ENCODE measurements at places on chromosomes 1 and 21. TPM values are rescaled to one million over a fixed set of nuclear protein-coding genes. Genes with fewer than 3 reads are reported as not detected.

DNA sequence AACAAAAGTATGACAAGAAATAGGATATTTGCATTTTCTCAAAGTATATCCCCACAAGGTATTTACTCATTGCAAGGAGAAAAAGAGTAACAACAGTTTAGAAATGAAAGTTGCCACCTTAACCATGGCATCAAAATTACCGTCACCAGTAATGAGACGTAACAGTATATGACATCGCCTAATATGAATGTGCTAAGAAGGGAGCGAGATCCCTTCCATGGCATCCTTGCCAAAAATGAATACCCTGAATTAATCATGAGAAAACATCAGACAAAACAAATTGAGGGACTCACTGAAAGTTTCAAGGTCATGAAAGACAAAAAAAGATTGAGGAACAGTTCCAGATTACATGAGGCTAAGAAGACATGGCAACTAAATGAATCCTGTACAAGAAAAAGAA is 78.9 kb upstream of the MROH9 start:
- no peak for DNase-seq

The RASSF5 gene
- 7.4 TPM for polyA plus RNA-seq

DNA sequence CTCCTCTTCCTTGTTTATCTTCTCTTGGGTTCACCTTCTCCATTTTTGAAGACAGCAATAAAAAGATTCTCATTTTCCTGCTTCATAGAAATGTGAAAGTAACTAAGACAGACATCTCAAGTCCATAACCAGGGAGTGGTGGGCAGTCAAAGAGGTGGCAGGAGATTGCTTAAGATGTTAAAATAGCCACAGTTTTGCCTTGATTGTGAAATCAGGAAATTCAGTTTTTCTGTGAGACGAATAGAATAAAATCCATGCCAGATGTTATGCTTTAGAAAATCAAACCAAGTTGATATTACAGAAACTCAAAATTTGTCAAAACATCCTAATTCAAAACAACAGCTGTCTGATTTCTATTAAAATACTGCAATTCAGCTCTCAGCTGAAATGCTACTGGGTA is 57.2 kb downstream of the TNN start:
- no peak for DNase-seq

- peak; percentile 8 for DNase-seq
These were observed 52.9 kb upstream of the CD46 start for GRCh38 chr1:207698822-207699483.

DNA sequence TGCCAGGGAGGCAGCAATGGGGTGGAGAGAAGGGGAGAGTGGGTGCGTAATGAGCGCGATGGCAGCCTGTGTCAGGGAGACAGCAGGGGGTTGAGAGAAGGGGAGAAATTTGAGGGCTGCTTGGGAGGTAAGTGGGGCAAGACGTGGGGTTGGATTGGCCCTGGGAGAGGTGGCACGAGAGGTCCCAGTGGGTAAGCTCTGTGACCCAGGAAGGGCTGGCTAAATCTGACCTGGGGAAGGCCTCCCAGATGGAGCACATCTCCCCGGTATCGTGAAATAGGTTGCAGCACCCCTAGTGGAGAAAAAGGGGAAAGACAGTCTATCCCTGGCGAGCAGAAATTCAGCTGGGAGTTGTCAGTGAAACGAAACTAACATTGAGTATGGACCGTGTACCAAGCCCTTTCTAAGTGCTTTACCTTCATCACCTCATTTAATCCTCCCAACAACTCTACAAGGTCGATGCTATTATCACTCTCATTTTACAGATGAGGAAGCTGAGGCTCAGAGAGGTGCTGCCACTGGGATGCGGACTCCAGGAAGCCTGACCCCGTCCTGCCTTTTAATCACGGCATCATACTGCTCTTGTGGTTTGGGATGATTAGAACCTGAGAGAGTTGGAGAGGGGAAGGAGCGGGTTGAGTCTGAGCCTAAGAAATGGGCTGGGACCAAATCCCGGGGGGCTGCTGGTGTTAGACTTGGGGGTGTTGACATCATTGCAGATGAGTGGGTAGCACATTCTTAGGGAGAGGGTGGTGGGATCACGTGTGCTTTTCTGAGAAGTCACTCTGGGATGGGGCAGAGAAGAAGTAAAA is 56.6 kb upstream of the RPL11 start:
- no peak for DNase-seq

DNA sequence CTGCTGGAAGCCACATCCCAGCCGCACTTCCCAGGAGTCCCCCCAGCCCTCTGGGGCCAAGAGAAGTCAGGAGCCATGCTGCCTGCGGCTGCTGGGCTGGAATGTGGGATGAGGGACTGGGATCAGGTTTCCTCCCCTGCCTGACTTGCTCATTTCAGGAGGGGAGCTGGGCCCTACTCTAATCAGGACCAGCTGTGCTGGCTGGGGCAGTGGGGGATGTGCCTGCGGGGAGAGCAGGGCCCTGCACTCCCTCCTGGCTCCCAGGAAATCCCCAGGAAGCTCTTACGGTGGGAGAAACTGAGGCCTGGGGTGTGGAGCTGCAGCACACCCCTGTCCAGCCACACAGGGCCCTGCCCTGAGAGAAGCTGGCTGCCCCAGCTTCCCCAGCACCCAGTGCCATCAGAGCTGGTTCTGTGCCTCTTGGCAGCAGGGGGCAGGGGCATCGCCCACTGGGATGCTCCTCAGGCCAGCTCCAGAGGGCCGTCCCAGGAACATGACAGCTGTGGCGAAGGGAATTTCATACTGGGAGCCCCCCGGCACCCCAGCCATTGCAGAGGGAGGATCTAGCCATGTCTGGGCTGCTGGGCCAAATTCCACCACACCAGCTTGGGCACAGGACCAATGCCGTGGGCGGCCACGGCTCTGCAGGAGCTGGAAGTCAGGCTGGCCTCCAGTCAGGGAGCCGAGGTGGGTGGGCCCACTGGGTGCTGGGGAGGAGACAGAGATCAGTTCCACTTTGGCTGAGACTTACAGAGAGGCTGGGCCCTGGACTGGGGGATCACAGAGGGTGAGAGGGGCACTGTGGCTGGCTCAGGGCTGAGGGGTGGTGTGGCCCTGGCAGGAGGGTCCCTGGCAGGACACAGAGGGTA is 21.3 kb upstream of the PRSS38 start:
- DNase-seq: peak; percentile 78

DNA sequence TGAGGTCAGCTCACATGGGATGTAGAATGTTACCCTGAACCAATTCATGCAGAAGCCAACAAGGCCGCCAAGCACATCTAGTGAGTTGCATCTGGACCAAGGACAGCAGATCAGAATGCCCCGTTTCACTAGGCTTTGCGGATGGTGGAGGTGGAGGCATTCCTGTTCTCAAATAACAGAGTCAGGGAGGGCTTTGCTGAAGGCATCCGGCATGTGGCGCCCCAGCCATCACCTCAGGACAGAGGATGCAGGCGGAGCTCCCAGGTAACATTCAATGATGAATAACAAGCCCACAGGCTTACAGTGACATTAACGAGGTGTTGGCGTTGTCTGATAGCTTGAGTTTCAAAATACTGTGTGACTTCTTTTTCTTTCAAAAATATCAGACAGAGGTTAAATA is 476.2 kb downstream of the CAMTA1 start:
- no peak for DNase-seq

- DNase-seq: no peak
These were observed 56.0 kb downstream of the KANK4 start for GRCh38 chr1:62263006-62263813.

DNA sequence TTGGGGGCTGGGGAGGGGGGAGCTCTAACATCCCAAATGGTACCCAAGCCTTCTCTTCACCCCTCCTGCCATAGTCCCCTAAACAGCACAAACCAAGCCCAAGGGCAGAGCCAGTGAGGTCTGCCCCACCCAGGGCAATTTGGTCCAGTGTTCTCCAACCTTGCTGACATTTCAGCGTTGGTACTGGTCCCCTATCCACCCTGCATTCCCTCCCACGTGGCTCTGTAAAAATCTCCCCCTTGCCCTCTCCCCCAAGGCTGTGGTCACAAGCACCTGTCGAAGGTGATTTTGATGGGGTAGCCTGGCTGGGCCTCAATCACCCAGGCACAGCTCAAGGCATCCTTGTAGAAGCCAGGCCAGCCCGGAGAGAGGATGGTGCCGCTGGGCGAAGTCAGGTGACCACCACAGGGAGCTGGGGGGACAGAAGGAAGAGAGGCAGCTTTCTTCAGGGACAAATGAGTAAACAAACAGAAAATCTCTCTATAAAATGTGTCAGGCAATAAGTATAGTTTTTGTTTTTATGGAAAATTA is 137.5 kb upstream of the HMGB4 start:
- no peak for DNase-seq

DNA sequence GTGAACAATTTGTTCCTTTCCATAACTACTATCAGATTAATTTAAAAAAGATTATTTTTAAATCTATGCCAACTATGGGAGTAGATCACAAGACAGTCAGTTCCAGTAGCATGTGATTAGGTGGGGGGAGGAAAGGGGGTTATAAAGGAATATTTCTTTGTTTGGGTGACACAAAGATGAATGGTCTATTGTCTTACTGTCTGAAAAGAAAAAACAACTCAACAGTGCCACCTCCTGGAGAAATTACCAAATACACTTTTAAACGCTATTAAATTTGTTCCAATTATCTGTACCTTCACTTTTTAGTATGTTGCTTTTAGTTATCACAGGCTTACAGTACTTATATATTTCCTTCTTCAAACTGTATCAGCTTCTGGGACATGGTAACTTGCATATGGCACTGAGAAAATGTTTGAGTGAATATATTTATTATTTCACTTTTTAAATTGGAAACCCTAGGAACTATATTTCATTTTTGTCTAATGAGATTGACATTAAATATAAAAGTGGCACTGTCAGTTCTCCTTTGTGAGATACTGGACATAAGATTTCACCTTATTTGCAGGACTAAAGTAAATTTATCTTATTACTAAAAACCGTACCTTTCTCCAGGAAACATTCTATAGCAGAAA is 1.7 kb upstream of the SORT1 start:
- DNase-seq: peak; percentile 68

The GNG12 gene
- 37.1 TPM for polyA plus RNA-seq

GRCh38 chr1:172468296-172468695 is 24.4 kb upstream of the PIGC start:
- DNase-seq: no peak

DNA sequence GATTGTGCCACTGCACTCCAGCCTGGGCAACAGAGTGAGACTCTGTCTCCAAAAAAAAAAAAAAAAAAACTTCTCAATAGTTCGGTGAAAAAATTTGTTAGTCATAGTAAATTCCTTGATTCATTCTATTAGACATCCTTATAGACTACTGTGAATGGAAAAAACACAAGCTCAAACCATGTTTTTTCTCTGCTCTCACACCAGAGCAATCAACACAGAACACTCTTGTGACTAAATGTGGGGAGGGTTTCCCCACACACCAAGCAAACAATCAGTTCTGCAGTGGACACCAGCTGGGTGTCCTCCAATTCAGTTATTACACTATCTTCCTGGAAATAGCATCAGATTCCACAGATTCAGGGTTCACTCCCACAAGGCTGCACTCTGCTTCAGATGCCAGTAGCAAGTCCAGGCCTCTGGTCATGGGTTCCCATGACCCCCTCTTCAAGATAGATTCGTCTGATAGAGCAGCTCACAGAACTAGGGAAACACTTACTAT is 69.1 kb upstream of the TEKT2 start:
- DNase-seq: no peak

The LRRC3 gene
- 2.4 TPM for polyA plus RNA-seq

- DNase-seq: peak; percentile 85
These were observed 46.1 kb upstream of the BACE2 start for GRCh38 chr21:41121785-41122415.

DNA sequence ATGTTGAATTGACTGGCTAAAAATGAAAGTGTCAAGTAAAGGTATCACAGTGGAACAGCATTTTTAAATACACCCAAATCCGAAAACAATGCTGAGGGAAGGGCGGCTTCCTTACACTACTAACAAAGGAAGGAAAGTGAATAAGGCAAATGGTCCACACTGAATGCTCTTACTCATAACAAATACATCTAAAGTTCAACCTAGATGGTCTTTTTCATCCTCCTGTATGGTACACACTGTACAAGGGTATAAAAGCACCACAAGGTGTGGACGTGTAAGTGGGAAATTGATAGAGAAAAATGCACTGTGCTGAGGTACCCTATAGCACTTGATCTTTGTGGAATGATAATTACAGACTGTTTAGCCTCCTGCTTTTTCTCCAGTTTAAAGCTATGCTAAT is 7.1 kb upstream of the PALMD start:
- no peak for DNase-seq

DNA sequence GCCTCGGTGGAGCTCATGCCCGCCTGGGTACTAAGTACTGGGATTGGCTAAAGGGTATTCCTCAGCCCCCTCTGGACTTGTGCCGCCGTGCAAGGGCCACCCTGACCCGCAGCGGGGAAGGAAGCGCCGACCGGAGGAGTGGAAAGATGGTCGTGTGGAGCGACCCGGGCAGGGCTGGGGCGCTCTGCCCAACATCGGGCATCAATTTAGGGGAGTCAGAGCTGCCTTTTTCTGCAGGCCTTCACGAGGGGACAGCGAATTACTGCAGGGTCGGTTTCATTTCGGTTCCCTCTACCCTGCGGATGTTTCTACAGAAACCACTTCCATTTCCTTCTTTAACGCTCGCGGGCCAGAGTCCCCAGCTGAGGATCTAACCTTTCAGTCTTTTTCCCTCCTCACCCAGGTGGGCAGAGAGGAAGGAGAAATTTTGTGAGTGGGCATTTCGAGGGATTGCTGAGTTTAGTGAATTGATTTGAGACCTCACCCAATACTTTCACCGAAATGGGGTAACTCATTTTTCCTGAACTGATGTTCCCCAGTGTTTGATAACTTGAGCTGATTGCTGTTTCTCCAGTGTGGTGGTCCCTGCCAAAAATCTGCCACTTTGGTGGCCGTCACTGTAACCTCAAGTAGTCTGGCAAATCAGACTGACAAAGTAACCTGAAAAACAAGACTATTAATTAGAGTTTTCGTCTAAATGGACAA is 1.1 kb downstream of the TOR1AIP1 start:
- DNase-seq: no peak

The KRTAP10-7 gene
- polyA plus RNA-seq: not detected

The TDRD10 gene
- polyA plus RNA-seq: 3.3 TPM

GRCh38 chr1:159430985-159431384 is 1.0 kb upstream of the OR10J4 start:
- peak; percentile 7 for DNase-seq

GRCh38 chr21:45265721-45266517 is 21.8 kb downstream of the POFUT2 start:
- DNase-seq: no peak

- DNase-seq: no peak
These were observed 118.5 kb upstream of the NGF start for GRCh38 chr1:115456441-115456961.

DNA sequence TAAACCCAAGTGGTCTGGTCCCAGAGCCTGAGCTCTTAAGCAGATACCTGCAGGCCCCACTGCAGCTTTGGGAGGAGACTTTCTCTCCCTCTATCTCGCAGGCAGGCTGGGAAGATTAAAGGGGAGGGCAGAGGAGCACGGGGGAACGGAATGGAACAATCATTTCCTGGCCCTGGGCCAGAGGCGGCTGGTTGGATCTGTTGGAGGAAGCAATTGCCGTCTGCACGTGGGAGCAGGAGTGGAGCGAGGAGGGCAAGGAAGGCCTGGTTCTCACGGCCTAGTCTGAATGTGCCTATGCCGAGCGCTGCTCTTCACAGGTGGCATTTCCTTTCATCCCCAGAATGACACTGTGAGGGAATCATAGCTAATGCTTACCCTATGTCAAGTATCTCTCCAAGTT is 23.7 kb downstream of the NKAIN1 start:
- peak; percentile 66 for DNase-seq

- no peak for DNase-seq
These were observed 20.9 kb downstream of the SOX13 start for GRCh38 chr1:204093781-204094180.

The FCGR3B gene
- polyA plus RNA-seq: not detected
